ENCODE measurements at places on chromosomes 7 and 10.
A peak's percentile ranks its signal among the peaks of the same experiment; 100 is the strongest.

DNA sequence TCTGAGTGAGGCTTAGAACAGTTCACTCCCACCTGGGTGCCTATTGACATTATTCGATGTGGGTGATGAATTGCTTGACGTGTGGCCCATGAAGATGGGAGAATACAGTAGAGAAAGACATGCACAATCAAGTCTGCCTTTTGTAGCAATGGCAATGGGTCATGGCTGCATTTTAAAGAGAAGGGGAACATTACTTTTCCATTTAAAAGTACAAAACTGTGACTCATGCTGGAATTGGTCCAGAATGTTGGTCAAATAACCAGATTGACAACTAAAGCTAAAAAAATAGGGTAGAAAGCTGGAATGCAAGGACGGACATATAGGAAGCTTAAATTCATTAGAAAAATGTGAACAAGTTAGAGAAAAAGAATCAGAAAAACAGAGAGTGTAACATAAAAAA, 104.1 kb upstream of the SLC25A13 start:
- no peak for DNase-seq

- peak; percentile 26 for DNase-seq
Measured at GRCh38 chr7:36475381-36475780, 85.7 kb downstream of the ANLN start.

DNA sequence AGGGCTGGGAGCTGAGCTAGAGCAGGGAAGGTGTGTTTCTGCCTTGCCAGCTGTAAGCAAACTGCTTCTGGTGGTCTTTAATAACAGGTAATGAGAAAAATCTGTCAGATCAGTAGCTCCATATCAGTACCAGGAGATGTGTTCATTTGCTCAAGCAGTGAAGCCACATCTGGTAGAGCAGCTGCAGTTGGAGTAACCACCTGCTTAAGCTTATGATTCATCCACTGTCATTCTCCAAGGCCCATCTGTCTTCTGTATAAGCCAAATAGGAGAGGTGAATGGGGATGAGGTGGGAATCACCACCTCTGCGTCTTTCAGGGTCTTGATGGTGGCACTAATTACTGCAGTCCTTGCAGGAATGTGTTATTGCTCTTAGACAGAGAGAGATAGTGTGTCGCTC, 18.4 kb upstream of the COBL start:
- no peak for DNase-seq

- DNase-seq = no peak
Measured at GRCh38 chr10:59395984-59396383, 33.6 kb upstream of the FAM13C start.

- no peak for DNase-seq
Measured at GRCh38 chr10:74748468-74749031, 77.8 kb upstream of the KAT6B start.

- DNase-seq = no peak
Measured at GRCh38 chr7:24786941-24787340, 29.7 kb upstream of the GSDME start.

DNA sequence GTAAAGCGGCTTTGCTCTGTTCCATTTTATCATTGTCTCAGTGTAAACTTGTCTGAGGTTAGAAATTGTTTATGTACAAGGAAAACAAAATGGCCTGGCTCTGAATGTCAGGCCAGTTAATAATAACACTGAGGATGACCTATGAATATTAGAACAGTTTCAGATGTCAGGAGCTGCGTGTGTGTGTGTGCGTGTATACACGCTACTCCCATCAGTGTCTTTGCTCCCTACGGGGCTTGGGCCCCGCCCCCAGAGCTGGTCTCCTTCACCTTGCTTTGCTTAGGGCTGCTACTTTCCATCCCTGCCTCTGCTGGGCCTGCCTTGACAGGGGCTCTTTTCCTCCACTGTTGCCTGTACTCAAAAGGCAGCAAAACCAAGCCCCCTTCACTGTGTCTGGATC, 142.3 kb upstream of the BET1 start:
- no peak for DNase-seq

DNA sequence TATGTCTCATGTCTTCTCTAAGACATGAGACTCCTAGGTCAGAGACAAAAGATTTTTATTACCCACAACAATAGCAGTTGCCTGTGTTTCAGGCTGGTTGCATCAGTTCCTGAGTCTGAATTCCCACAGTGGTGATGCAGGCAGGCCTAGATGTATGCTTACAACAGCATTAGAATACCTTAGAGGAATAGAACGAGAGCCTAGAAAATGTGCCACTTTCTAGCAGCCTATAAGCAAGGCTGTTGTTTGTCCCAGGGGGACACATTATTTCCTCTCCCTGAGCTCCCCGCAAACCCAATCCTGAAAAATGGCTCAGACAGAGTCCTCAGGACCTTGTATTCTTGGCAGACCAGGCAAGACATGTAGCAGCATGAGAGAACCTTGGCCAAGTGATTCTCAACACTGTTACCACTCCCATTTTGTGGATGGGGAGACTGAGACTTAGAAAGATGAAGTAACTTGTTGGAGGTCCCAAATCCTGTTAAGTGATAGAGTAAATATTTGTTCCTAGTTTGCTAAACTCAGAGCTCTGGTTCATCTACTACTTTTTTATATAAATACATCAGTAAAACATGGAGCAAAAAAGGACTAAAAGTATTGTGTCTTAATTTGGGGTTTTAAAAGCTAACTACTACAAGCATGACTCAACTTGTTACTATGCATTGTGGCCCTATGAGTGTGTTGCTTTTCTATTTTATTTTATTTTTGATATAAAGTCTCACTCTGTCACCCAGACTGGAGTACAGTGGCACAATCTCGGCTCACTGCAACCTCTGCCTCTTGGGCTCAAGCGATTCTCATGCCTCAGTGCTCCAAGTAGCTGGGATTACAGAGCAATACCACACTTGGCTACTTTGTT, 14.2 kb downstream of the VTI1A start:
- peak; percentile 40 for DNase-seq

DNA sequence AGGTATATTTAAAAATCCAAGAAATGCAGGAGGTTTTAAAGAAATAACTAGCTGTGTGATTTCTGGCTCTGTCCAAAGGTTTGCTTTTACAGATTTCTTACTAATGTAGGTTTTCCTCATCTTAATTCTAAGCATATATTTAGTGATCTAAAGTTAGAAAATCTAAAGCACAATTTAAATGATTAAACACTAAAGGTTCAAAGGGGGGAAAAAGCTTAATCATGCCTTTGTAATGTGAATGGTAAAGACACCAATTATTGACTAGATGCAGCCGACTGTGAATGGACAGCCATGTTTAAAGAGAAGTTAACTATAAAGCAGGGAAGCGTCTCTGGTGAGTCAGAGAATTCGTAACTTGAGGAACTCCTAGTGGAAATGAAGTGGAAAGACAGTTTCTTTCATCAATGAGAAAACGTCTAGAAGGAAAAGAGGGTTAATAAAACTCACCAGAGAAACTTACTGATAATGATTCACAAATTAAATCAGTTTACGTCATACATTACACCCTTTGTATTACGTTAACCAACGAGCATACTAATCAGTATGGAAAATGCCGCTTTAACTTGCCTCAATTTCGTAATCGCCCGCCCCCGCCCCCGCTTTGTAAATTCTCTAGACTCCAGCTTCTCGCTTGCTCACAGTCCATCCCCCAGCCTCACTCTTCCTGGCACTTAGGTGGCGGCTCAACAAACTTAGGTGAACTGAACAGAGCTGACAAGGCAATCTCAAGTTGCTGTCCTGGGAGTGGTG, 1.1 kb upstream of the HBP1 start:
- no peak for DNase-seq

DNA sequence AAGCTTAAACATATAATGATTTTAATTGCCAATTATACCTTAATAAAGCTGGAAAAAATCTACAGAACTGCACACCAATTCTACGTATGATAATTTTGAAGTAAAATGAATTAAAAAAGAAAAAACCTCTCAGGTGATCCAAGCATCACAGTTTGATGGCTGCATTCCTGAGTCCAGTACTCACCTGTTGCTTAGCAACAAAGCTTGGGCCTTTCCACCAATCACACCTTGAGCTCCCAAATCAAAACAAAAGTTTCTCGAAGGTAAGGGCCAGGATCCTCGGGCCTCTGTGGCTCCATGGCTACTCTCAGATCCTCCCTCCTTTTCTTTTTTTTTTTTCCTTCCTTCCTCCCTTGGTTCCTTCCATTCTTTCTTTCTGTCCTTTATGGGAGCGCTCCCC, 137.2 kb upstream of the PCBD1 start:
- DNase-seq = no peak

GRCh38 chr7:19957664-19958063, 184.2 kb upstream of the TMEM196 start:
- no peak for DNase-seq

GRCh38 chr10:18369859-18370473, 229.7 kb downstream of the CACNB2 start:
- no peak for DNase-seq

- no peak for DNase-seq
Measured at GRCh38 chr7:77819021-77819420, 20.4 kb downstream of the PHTF2 start.

Data from activated naive CD8-positive, alpha-beta T cell treated with anti-CD3 and anti-CD28 coated beads, Interleukin-2, amount 50 U/mL, for 24 hours (primary cell).